AG08395 (cell line): ENCODE measurements at places on chromosomes 16 and 17.
A peak's percentile ranks its signal among the peaks of the same experiment; 100 is the strongest.

GRCh38 chr17:44747566-44747965 lies 11.2 kb upstream of the ADAM11 start:
- DNase-seq: no peak

GRCh38 chr16:28064706-28065249 lies 1.3 kb upstream of the GSG1L start:
- no peak for DNase-seq

DNA sequence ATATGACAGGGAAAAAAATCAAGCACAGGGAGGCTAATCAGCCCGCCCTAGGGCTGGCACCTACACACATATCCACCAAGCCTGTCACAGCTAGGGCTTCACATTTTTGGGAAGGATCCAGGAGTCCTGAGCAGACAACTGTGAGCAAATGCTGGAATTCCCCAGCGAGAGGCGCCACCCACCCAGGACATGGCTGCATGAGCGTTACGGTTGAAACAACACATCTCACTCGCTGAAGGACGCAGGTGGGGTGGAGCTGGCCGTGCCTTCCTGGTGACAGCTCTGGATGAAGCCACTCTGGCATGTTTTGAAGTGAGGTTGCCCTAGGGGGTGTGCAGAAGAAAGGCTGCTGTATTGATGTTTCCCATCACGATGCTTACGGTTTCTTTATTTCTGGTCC lies 315.1 kb upstream of the EEF2KMT start:
- no peak for DNase-seq

DNA sequence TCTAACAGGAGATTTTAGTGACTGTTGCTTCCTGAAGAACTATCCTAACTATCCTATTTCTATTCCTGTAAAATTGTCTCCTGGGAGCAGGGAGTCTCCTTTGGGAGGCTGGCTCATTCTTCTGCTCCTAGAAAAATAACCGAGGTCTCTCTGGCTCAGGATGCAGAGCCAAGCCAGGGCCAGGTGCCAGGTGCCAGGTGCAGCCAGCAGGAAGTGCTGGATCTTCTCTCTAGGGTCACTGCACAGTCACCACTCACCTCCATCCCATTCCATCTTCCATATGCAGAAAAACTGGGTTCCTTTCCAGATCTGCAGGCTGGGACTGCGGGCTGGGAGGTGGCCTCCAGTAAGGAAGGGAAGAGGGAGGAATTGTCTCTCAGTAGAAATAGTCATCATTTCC lies 3.8 kb upstream of the TMC7 start:
- no peak for DNase-seq

DNA sequence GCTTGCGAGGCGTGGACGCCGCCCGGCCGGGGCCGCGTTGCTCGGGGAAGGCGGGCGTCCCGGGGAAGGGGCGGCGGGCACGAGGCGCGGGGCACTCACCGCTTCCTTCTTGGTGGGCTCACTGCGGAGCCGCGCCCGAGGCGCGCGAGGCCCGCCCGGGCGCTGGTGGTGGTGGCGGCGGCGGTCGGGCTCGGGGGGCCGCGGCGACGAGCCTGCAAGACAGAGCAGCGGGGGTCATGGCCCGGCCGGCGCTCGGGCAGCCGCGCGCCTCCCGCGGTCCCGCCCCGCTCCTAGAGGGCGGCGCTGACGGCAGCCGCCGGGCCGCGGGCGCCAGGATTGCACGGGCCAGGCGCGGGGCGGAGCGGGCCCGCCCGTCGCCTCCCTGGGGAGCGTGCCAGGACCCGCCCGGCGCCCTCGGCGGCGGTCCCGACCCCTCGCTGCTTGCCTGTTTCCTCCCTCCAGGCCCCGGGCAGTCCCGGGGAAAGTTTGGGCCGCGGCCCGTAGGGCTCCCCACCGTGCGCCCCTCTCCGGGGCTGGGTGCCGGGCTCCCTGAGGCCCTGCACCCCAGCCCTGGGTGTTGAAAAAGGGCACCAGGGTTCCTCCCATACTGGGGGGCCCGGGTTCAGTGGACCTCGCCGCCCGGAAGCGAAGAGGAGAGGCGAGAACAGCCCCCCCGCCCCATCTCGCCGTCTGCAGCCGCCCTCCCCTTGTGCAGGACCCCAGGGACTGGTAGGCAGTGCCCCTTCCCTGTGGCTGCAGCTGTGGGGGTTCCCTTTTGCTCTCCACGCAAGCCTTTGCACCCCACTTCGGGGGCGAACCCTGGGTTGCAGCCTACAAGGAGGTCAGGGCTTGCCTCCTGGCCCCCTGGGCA lies at the start of gene C16orf74:
Gene C16orf74, minus strand, starts transcription at position 270 of the 871 bp plus-strand sequence. CDS start 15,879 bp downstream, outside the sequence.
- DNase-seq: peak; percentile 85

DNA sequence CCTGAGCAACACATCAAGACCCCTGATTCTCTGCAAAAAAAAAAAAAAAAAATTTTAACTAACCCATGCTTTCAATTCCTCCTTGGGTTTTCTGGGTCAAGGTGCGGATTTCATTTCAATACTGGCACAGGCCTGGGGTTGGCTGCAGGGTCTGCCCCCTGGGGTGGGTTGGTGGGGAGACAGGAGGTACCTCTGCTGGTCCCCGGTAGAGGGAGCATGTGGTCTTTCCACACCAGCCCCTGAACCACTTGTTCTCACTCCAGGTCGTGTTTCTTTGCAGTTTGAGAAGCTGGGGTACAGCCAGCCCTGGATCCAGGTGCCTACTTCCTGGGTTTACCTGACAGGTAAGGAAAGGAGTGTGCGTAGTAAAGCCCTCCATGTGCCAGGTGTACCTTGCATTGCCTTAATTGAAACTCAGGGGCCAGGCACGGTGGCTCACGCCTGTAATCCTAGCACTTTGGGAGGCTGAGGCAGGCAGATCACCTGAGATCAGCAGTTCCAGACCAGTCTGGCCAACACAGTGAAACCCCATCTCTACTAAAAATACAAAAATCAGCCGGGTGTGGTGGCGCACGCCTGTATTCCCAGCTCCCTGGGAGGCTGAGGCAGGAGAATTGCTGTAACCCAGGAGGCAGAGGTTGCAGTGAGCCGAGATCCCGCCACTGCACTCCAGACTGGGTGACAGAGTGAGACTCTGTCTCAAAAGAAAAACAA lies 21.8 kb downstream of the SDR42E2 start:
- DNase-seq: no peak

GRCh38 chr17:81920612-81921536 lies 2.9 kb upstream of the SIRT7 start:
- no peak for DNase-seq
